ENCODE measurements at places on chromosomes 2 and 18.

DNA sequence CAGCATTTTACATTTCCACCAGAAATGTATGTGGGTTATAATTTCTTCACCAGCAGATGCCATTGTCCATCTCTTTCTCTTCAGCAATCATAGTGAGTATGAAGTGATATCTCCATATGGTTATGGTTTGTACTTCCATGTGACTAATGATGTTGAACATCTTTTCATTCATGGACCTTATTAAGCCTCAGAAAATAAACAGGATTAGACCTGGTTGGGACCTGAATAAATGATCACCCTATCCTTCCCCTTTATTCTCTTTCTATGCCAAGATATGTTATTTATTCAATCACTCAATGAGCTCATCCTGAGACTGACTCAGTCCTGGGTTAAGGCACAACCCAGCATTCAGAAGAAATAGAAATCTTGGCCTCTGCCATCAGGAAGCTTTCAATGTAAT is 86.6 kb downstream of the ANTXR1 start:
- DNase-seq = no peak

DNA sequence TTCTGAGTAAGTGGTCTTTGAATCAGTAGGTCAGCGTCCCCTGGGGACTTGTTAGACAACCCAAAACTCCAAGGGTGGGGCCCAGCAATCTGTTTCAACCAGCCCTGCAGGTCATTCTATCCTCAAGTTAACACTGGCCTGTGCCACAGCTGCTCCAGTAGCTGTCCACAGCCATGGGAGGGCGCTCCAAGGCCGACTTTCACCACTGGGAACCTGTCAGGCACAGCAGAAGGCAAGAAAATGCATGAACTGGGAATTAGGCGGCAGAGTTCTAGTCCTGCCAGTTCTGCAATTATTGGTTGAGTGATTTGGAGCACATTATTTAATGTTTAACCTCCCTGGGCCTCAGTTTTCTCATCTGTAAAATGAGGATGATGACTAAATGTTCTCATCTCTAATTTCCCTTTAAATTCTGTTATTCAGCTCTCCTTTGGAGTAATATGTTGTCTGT is 17.4 kb upstream of the MRPL33 start:
- DNase-seq = peak; percentile 40

DNA sequence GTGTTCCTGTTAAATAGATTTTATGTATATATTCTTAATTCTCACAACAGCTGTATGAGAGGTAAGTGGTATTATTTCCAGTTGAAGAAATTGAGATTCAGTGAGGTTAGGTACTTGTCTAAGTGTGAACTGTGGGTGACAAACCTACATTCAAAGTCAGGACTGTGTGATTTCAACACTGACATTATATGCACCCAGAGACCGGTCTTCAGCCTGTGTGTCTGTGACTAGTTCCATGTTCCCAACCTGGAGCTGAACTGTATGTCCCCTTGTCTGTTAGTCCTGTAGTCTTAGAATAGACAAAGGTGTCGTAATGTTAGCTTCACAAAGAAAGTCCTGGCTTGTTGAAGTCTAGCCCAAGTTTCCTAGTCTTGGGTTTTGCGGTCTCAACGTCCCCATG is 17.4 kb downstream of the PLEKHB2 start:
- no peak for DNase-seq

DNA sequence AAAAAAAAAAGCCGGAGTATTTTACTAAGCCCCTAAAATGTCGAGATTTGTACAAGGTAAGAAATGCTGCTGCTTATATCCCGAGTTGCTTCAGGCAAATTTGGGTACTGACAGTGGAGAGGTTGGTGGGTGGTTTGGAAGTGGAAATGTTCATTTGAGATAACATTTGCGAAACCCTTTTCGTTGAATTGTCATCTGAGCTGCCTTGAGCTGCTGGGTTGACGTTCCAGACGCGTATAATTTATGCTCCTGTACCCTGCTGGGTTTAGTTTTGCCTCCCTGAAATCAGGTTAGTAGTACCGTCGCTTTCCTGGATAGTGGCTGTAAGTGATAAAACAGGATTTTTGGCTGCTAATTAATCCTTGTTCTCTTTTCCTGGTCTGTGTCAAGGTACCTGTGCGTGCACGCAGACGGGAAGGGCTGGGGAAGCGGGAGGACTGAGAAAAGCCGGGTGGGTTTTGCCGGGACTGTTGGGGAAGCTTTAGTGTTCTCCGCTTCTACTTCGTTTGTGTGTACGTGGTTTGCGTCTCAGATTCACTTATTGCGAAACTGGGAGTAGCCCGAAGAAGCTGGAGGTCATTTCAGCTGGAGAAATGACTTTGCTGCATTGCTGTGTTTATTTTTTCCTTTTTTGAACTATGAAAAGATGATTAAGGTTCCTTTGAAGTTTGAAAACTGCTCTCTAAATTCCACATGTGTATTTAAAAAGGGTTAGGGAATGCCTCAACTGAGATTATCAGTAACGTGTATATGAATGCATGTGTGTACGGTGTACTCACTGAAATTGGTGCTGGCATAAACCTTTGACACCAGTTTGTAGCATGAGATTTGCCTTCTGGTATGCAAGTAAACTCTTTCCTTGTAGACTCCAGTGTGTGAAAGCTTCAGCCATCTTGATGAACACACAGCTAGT is 709 bp downstream of the UGP2 start:
- peak; percentile 48 for DNase-seq

DNA sequence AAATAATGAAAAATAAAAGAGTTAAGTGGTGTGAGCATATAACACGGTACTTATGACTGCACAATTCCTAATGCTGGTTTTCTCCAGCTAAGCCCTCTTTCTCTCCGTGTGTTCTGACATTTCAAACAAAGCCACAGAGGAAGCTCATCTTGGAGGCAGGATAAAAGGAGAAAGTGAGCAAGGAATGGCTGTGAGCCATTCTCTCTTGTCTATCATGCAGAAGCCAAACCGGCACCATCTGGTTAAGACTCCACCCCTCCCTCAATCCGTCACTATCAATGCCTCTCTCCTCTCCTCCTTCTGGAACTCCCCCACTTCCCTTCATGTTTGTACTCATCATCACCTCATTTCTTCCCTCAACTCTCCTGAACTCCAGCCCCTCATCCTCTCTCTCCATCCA is 210.4 kb downstream of the TMEM163 start:
- DNase-seq = no peak

- DNase-seq = no peak
These were observed 1.1 kb upstream of the TTC27 start for GRCh38 chr2:32626639-32627221.

GRCh38 chr2:127128445-127128904 is 21.5 kb upstream of the BIN1 start:
- DNase-seq = peak; percentile 82

DNA sequence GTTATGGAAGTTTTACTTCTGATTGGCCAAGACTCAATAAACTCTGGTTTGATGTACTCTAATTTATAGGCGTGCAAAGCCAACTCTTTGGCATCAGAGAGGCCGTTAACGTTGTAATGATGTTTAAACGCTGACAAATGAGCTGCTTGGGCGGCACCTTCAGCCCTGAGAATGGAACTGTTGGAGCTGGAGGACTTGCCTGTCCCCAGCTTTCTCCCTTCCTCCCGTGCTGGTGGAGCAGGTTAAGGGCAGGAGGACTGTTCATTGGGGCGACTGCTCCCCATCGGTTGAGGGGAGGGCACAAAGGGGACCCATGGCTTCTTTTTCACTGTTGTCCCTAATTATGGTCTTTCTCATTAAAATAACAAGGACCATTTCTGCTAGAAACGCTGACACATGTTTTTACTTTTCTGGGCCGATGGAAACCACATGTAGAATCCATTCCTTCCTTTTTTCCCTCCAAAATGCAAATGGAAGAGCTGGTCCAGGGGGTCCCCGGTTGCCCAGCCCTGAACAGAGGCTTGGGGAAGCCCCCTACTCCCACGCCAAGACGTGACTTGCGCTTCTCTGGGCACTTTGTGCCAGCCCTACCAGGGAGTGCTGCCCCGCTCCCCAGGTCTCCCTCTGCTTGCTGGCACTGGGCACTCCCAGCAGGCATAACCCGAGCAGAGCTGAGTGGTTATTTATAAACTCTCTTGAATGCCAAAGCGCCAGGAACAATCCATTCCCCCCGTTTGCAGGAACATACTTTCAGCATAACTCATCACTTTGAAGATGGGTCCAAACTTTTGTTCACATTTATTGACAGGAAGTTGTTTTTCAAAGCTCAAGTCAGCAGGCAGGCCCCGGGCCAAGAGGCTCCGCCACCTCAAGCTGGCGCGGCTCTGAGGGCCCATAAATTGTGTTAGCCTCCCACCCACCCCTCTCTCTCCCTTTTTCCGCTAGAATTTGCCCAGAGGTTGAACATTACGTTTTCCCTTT is 170.1 kb downstream of the ASB1 start:
- peak; percentile 90 for DNase-seq

- DNase-seq = no peak
These were observed 133.1 kb downstream of the TTN start for GRCh38 chr2:178674122-178674521.

DNA sequence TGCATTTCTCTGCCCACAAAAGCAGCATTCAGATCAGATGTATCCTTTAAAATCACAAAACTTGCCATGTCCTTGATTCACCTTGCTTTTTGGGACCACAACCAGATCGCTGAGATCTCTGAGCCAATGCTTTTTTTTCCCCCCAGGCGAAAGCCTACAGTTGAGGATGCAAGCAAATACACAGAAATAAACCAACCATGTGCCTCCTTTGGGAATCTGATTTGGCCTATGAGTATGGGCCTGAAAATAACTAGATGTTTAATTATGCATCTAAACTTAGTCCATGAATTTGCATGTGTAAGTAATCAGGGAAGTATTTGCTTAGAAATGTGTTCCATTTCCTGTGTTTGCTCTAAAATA is 49.7 kb upstream of the CDC42EP3 start:
- DNase-seq = no peak

GRCh38 chr2:113202305-113203216 is 28.8 kb downstream of the PSD4 start:
- DNase-seq = no peak

DNA sequence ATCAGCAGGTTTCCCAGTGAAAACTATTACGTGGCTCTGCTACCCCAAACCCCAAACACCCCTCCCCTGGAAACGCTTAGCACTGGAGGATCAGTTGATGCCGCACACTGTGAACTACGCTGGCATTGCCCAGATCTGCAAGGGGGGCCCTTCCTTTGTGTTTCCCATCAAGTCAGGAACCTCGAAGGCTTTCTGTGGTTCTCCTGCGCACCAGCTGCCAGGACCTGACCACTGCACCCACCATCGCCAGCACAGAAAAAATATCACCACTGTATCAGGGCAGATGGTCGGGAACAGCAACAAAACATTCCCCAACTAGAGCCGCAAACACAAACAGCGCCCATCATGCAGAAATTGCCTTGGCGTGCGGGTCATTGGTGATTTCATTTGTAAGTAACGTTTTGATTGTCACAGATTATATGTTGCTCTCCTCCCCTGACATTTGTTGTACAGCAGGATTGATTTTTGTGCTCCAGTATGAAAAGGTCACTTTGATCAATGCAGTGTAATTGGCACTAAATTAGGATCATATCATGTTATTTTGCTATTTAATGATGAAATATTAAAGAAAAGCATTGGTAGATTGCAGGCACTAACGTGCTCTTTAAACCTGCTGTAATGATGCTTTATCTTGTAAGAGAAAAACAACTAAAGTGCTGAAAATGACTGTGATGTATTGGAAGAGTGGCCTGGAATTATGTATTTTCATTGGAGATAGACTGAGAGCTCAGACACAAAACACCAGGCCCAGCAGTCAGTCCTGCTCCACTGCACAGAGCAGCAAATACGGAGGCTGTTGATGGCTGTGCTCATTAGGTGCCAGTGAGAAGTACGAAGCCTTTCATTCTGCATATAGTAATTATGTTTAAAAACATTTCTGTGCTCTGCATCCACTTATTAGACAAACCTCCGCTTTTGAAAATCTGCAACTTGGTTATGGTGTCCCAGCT is 833.2 kb upstream of the SALL3 start:
- DNase-seq = no peak

- no peak for DNase-seq
These were observed 13.8 kb downstream of the GRHL1 start for GRCh38 chr2:9965119-9965822.

DNA sequence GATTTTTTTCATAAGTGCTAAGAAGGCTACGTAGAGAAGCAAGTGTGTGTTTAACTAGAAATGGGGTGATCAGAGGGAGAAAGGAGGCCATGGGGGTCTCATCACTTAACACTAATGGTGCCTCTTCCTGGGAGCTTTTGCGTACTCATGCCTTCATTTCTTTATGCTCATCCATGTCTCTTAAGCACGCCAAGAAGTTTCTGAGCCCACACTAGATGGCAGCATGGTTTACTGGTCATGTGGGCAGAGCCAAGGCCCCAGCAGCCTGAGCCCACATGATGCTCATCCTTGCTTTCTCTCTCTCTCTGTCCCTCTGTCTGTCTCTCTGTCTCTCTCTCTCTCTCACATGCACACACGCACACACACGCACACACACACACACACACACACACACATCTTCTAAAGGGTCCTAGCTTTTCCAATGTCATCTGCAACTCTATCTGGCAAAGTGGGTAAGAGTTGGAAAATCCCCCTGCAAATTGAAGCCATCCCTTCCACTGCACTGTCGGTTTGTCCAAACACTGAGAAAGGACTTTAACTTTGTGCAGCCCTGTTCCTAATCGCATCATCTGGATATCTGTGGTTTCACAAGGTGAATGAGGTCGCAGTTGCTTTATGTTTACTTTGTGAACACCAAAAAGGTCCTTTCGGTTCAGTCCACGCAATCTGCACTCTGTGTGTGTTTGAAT is 137.1 kb upstream of the CCDC68 start:
- DNase-seq = no peak

- peak; percentile 75 for DNase-seq
These were observed at the start of gene LIPG for GRCh38 chr18:49561289-49562193. LIPG (plus strand) TSS chr18:49562057; CDS start chr18:49562309, 252 bp downstream.

GRCh38 chr2:79446313-79446712 is 66.5 kb upstream of the CTNNA2 start:
- no peak for DNase-seq

- DNase-seq = peak; percentile 88
These were observed 1.4 kb downstream of the NEDD4L start for GRCh38 chr18:58045242-58046092.

DNA sequence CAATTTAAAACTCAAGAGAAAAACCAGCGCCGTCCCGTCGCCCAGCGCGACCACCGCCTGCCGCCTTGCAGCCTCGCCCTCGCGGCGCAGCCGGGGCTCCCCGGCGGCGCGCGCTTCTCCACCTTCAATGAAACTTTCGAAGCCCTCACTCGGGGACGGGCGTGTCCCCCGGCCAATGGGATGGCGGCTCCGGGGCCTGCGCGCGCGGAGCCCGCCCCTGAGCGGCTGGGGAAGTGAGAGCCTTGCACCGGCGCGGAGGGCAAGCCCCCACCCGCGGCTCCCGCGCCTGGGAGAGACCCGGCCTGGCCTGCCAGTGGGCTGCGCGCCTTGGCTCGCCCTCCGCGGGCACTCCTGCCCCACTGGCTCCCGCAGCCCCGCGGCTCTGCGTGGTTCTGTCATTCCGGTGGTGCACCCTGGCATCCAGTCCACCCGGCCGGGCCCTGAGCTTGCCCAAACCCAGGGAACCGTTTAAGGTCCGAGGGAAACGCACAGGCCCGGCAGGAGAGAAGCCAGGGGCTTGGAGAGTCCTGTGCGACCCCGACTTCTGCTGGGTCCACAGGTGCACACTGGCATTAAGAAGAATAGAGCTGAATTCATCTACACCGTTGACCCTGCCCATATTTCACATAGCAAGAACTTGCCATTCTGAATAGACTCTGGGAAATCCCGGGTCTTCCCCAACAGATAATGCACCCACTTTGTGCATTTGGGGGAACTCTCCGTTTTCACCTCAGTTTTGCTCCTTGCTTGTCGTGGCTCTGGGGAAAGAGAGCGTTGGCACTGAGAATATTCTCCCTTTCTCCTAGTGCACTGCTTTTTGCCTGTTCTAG is at the start of gene PIEZO2:
Gene PIEZO2, minus strand, starts transcription at position 129 of the 830 bp plus-strand sequence. CDS start 981 bp downstream, outside the sequence.
- DNase-seq = peak; percentile 24

GRCh38 chr18:23243178-23243577 is 107.9 kb downstream of the CABLES1 start:
- no peak for DNase-seq
